Stimulated activated CD8-positive, alpha-beta memory T cell treated with anti-CD3 and anti-CD28 coated beads, Interleukin-2, amount 100 ng/mL, for 1 hour (primary cell): ENCODE measurements at places on chromosomes 6 and 20.

- no peak for DNase-seq
Measured at GRCh38 chr20:49635166-49635565, 67.2 kb upstream of the PTGIS start.

GRCh38 chr6:34664256-34664971 is 32.2 kb downstream of the ILRUN start:
- DNase-seq: no peak

- DNase-seq: no peak
Measured at GRCh38 chr6:107219851-107220250, 104.5 kb upstream of the BEND3 start.

DNA sequence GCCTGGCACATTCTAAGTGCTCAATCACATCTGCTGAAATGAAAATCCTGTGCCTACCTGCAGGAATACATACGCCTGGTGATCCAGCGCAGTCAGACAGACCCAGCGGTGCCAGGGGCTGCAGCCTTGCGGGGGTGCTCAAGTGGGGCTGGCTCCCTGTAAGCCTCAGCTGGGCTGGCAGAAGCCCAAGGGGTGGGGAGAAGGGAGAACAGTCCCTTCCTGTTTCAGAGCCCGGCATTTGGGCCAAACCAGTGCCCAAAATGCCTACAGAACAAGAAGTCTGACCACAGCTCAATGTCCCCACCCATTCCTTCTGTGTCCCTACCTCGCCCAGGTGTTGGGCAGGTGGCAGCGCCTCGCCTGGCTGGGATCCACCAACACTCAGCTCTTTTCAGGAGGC is 22.6 kb downstream of the KCNK15 start:
- no peak for DNase-seq

DNA sequence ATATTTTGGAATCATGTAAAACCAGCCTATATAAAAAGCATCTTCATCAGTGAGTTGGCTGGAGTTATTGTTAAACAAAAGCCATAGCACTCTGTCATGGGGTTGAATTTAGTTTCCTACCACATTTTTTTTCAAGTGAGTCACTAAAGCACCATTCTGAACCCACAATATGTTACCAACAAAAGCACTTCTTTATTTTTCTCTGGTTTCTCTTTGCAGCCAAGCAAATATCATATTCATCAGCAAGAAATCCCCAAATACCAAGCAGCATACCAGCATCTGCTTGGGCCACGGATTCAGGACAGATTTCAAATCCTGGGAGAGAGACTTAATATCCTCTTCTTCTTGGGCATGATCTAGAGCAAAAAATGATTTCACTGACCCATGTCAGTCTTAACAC is 441.4 kb downstream of the BCKDHB start:
- DNase-seq: no peak

- no peak for DNase-seq
Measured at GRCh38 chr20:51818479-51819008, 16.2 kb upstream of the SALL4 start.

- DNase-seq: no peak
Measured at GRCh38 chr20:49775229-49775693, 37.4 kb upstream of the SLC9A8 start.

DNA sequence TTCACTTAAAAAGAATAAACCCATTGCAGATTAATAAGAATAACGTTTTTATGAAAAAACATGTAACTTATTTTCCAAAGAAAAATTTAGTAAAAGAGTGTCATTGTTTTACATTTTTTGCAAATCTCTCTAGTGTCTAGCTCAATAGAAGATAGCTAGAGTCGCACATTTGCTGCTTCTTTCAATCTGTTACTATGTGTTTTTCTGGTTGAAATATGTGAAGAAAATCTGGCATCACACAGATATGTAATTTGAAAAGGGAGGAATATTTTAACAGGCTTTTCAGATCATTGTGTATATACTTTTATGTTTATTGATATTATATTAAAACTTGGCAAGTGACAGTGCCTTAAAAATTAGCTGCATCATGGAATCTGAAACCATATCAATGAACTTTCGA is 9.1 kb downstream of the CCN6 start:
- no peak for DNase-seq

DNA sequence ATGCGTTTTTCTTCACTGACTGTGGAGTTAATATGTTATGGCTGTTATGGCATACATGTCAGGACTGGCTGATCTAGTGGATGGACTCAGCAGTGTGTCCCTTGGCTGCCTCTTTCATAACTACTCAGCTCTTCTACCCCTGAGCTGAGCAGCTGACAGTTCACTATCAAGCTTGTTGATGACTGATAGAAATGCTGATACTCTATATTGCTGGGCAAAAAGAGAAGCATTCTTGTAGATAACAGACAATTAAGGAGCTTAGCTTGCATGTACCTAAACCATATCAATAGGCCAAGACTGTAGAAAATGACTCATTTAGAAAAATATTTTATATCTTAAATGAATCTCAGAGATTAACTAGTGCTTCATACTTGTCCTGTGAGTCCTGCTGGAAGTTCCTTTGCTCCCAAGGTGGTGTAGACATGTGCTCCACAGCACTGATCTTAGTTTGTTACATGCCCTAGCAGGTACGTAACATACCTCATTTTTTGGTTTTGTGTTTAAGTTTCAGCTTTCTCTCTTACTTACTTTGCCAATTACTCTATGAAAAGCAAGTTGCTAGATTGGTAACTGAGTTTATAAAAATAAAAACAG is 236.9 kb downstream of the GMDS start:
- DNase-seq: no peak

DNA sequence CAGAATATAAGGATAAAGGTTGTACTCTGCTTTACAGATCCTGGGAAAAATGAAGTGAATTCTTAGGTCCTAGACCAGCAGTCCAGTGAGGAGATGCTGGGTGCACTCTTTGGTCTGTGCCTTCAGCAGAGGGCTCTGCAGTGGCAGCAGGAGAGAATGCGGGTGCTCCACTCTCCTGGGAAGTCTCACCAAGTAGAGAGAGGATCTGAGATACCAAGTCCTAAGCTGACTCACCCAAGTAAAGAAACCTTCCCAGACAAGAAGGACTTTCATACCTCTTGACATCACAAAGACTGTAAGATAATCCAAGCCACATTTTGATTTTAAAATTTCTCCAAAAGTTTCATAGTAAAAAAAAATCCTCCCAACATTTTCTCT is 116.9 kb upstream of the EMILIN3 start:
- DNase-seq: no peak

GRCh38 chr20:38649275-38649891 is 47.8 kb downstream of the ARHGAP40 start:
- DNase-seq: no peak

DNA sequence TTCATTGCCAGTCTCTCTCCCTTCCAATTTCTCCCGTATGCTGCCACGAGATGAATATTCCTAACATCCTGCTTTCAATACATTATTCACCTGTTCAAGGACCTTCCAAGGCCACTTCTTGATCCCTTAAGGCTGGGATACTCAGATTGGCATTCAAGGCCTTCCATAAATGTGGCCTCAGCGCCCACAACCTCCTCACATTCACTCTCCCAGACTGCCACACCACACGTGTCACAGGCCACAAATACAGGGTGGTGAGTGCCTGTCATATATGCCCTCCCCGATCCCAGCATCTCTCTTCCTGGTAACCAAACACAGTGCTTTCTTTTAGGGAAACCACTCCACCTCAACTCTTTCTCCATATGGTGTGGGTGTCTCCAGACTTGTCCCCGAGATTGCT is 55.5 kb downstream of the TTI1 start:
- DNase-seq: no peak

DNA sequence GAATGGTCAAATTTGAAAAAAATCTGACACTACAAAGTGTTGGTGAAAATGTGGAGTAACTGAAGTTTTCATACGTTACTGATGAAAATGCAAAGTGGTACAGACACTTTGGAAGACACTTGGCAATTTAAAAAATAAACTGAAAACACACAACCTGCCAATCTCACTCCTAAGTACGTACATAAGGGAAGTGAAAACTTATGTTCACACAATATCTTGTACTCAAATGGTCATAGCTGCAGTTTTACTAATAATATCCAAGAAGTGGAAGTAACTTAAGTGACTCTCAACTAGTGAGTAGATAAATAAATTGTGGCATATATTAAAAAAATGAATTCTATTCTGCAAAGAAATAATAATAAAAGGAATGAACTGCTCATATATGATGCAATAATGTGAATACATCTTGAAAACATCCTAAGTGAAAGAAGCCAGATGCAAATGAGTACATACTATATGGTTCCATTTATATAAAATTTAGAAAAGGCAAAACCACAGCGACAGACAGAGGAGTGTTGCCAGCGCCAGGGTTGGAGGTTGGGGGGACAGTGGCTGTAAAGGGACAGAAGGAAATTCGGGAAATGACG is 198.2 kb downstream of the ERMARD start:
- DNase-seq: no peak

DNA sequence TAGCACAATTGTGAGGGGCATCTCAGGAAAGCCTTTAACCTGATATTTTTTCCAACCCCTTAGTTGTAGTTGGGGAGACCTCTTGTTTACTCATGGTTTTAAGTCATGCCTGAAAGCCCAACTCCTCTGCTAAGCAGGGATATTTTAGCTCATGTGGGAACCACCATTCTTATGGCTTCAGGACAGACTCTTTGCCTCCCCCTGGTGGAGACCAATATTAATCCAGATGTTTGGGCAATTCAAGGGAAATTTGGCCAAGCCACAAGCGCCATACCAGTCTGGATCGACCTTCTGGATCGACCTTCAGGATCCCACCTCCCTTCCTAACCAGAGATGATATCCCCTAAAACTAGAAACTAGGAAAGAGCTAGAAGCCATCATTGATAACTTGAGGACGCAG is 211.2 kb downstream of the C6orf118 start:
- no peak for DNase-seq

GRCh38 chr20:14454296-14454695 is 116.9 kb upstream of the FLRT3 start:
- DNase-seq: no peak

DNA sequence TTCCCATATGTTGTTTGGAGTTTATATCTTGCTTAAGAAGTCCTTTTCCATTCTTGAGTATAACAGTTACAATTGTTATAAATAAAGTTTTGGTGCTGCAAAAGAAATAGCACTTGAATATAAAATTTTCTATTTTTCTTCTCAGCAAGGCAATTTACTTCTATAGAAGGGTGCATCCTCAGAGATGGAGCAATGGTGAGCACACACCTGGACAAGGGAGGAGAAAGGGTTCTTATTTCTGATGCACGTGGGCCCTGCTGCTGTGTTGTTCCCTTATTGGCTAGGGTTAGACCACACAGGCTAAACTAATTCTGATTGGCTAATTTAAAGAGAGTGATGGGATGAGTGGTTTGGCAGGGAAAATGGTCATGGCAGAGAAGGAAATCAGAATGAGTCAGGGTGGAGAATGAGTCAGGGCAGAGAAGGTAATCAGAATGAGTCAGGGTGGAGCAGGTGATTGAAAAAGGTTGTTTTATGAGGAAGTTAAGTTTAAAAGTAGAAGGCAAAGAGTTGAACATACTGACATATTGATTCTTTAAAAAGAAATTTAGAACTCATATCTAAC is 38.0 kb downstream of the CST8 start:
- no peak for DNase-seq

- DNase-seq: no peak
Measured at GRCh38 chr6:157335829-157336228, 12.5 kb upstream of the TMEM242 start.

DNA sequence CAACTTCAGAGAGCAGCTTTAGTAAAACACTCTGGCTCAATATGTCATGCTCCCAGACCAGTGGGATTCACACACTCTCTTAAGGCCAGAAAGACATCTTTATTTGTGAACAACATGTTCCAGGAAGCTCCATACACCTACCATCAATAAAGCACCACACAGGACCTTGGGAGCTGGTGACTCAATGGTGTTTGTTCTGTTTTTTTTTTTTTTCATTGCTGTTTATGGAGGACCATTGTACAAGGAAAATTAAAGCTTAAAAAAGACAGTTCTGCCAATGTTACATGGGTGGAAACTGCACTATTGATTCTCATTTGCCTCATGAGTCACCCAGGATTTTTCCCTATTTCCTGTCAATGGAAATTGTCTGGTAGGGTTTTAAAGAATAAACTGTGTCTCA is 36.3 kb upstream of the TENT5A start:
- no peak for DNase-seq

GRCh38 chr20:51583073-51583472 is 40.6 kb upstream of the NFATC2 start:
- no peak for DNase-seq

- DNase-seq: peak; percentile 58
Measured at GRCh38 chr20:3045816-3046676, at the start of gene MRPS26. Gene MRPS26, plus strand, starts transcription at chr20:3046052. Its CDS starts 17 bp downstream, at chr20:3046069.

- no peak for DNase-seq
Measured at GRCh38 chr6:111173946-111174345, 86.6 kb downstream of the SLC16A10 start.

DNA sequence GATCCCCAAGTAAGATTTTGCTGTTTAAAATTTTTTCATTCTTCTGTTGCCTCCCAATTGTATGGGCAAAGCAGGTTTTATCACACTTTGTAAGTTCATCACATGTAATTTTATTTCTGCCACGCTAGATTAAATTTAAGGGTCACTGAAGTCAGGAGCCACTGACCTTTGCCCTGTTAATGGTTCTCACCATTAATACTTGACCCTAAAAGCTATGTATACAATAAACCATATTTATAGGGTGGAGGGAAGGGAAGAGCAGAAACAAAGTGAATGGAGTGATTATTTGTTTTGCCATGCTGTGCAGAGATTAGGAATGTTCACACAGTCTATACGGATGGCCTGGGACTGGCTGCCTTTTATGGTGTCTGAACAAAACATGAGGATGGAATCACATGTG is 186.7 kb downstream of the BMP2 start:
- DNase-seq: no peak

DNA sequence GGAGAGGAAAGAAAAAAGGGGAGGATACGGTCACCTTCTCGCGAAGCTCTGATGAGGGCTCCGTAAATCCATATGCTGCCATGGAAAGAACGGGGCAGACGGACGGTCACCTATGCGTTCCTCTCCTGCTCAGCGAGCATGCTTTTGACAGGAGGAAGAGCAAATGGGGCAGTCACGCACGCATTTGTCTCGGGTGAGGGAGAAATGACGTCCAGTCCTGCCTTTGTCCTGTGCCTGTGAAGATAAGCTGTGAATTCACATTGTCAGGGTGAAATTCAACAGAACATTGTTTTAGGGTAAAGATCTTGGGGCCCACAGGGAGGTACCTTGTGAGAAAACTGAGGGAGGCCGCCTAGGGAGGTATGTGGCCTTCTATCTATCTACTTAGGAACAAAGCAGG is 83.8 kb downstream of the IRF4 start:
- no peak for DNase-seq

DNA sequence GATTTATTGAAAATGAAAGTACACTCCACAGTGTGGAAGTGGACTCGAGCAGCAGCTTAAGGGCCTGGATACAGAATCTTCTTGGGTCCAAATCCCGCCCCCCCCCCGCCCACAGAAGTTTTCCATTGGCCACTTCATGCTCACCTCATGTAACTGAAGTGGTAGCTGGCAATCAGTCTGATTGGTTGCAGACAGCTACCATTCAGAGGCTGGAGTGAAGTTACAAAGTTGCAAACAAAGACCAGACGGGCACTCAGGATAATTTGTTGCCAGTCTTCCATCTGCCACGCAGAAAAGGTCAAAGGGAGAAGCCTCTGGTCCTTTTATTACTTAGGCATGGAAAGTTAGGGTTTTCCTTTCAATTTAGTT is 25.8 kb upstream of the FABP7 start:
- no peak for DNase-seq

- DNase-seq: no peak
Measured at GRCh38 chr6:116872771-116873170, 4.3 kb upstream of the RFX6 start.

- no peak for DNase-seq
Measured at GRCh38 chr6:144140867-144141266, 9.4 kb upstream of the STX11 start.

GRCh38 chr6:46891252-46891795 is 30.4 kb downstream of the ADGRF5 start:
- DNase-seq: no peak
